ENCODE measurements at places on chromosomes 13 and 19.

- no peak for DNase-seq
Measured at GRCh38 chr13:28626266-28626665, 32.7 kb upstream of the POMP start.

GRCh38 chr19:14337510-14337909 lies 43.7 kb upstream of the ADGRE5 start:
- DNase-seq: peak; percentile 49

DNA sequence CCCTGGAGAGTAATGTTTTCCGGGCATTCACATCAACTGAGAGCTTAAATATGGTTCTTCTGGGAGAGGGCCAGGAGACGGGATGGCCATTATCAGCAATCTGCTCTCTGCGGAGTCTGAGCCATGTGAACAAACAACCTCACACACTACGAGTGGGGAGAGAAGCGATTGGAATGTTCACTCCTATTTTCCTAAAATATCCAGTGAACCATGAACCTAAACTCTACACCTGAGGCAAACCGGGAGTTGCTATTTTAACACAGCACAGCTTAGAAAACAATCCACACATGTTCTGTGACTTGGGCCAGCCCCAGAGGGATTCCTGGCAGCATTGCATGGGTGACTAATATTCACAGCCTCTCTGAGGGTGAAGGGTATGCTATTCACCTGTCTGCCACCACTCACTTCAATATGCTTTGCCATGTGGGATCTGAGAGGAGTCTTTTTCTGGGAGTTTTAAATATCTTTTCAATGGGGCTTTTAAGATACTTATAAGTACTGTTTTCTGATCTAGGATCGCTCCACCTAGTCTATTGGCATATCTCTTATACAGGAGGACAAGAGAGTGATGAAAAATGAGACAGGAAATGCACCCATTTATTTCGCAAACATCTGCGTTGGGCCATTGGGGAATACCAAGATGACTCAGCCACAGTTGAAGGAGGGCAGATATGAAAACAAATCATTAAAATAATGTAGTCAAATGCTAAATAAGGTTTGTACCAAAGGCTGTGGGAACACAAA lies 72.6 kb upstream of the SERP2 start:
- DNase-seq: no peak

GRCh38 chr19:6610934-6611852 lies 20.2 kb upstream of the CD70 start:
- DNase-seq: no peak

GRCh38 chr13:79799059-79799867 lies 318.3 kb downstream of the NDFIP2 start:
- no peak for DNase-seq

DNA sequence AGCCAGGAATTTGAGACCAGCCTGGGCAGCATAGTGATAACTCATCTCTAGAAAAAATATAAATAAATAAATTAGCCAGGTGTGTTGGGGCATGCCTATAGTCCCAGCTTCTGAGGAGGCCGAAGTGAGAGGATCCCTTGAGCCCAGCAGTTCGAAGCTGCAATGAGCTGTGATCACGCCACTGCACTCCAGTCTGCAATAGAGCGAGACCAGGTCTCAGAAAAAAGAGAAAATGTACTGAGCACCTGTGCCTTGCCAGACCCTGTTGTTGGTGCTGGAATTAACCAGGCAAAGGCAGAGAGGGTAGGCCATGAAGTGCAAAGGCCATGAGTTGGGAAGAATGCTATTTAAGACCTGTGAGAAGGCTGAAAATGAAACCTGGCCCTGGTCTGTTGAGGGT lies 2.7 kb downstream of the CYTH2 start:
- DNase-seq: no peak

GRCh38 chr13:101258071-101258470 lies 158.2 kb downstream of the NALCN start:
- DNase-seq: peak; percentile 52

DNA sequence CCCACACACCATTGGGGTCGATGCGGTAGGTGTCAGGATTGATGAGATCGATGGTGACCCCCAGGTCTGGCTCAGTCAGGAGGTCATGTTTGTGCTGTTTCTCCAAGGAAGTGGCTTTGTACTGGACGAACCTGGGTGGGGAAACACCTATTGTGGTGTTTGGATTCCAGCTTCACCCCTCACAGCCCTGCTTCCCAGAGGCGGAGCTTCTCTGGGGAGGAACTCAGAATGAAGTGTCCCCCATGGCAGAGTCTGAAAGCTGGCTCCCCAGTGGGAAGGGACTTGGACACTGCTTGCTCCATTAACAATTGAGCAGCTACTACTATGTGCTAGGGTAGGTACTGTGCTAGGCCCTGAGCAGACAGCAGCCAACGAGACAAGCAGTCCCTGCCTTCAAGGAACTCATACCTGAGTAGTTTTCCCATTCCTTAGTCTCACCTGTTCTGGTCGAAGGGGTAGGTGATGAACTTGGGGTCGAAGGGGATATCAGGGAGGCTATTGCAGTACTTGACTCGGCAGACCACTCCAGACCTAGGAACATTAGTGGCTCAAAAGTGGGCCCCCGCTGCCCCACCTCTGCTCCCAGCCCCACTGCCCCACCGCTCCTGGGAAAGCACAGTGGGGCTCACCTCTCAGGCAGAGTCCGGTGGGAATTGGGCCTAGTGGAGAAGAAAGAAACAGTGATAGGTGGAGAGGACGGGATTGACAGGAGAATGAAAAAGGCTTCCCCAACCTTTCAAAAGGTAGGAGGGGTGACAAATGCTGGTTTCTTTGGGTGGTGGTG lies 1.1 kb downstream of the PAF1 start:
- DNase-seq: no peak

- no peak for DNase-seq
Measured at GRCh38 chr13:39273953-39274738, 235.9 kb downstream of the NHLRC3 start.

DNA sequence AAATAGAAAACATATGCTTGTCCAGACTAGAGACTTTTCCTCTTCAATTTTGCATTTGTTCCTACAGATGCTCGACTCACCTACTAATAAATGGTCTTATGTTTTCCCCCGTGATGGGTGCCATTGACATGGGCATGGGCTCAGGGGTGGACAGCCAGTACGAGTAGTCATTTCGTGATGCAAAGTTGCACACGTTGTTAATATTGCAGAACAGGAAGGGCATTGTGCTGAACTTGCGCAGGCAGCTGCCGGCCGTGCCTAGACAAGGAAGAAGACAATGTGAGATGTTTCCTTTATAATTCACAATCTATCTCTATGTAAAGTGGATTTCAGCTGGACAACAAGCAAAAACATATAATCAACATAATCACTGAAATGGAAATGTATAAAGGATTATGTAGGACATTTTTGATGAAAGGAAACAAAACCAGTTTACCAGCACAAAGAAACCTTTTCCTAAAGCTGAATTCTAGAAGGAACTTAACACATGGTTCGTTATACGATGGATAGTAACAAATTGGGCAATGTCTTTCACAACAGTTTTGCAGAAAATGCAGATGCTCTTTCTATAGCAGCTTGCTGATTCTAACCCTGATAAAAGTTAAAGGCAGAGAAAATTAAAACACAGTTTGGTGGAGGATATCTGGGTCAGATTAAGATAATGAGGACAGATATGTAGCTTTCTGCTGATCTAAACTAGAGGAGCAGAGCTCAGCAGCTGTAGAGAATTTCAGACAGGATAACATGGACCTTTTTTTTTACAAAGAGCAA lies 145.7 kb downstream of the COL4A1 start:
- no peak for DNase-seq
